ENCODE measurements at places on chromosomes 12 and 14.
A peak's percentile ranks its signal among the peaks of the same experiment; 100 is the strongest.

DNA sequence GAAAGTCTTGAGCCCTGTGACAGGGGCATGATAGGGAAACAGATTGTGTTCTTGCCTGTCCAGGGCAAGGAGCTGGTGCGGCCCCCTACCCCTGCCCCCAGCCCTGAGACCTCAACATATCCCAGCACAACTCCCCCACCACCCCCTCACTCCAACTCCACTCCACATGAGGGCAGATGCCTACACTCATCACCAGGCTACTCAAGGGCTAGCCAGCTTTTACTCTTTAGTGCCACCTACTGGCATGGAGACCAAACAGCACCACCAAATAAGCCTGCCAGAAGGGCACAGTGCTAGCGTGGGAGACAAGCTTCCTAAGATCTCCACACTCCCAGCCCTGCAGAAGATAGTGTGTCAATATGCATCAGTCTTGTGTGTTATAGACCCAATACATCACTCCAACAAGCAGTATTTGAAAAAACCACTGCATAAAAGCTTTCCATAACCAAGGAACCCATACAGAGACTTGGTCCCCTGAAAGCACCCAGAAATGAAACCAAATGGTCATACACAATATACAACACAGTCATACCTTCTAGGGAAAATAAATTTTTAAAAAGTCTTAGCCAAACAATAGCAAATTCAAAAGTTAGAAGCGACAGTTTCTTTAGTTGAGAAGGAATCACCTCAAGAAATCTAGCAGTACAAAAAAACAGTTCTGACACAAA is 154.4 kb downstream of the KCNK10 start:
- DNase-seq = peak; percentile 58

DNA sequence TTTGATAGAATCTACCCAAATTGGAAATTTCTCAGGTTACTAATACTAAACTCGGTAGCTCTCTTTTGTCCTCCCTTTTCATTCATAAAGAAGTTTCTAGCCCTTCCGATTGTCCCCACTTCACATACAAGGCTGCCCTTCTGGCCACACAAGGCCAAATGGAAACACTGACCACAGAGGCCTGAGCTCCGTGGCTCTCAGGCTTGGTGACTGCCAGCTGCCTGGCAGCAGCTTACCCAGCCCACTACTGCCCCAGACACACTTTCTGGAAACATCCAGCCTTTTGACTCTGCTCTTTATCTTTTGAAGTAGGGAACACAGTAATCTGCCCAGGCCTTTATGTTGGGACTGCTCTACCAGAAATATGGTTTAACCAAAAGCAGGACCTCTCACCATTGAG is 167.2 kb downstream of the GCH1 start:
- DNase-seq = no peak

DNA sequence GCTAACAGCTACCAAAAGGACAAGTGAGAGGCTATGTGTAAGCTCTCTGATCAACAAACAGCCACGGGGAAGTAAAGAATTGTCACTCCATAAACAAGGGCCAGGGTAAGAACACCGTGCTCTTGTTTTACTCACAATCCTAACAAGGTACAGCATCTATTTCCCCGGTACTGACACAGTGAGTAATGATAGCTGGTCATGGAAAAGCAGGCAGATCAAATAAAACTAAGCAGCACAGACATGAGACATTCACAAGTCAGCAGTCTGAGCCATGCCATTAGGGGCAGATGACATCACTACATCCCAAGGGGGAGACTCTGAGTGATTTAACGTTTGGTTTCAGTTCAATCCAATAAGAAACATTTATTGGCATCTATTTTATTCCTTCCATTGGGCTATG is 54.4 kb downstream of the ARL6IP4 start:
- DNase-seq = no peak

- no peak for DNase-seq
Measured at GRCh38 chr12:23756416-23756815, 193.1 kb downstream of the SOX5 start.

All from iPS DF 6.9 (cell line).